Endothelial cell (in vitro differentiated cells): ENCODE measurements at places on chromosomes 13 and 19. TPM values are rescaled to one million over a fixed set of nuclear protein-coding genes. Genes with fewer than 3 reads are reported as not detected.

Gene FAM83E
- 0.64 TPM for total RNA-seq

Gene URAD
- total RNA-seq: not detected

Gene EXOC3L2
- total RNA-seq: 5.5 TPM

Gene TTC9B
- total RNA-seq: 1.1 TPM

GRCh38 chr19:14682084-14682483, 7.4 kb upstream of the ADGRE3 start:
- no peak for DNase-seq

- no peak for DNase-seq
These were observed 3.9 kb upstream of the PCDH17 start for GRCh38 chr13:57627663-57628062.

- DNase-seq: no peak
These were observed 117.7 kb downstream of the FREM2 start for GRCh38 chr13:38804536-38804935.

Gene CCNA1
- total RNA-seq: not detected

- no peak for DNase-seq
These were observed 498.2 kb downstream of the IRS2 start for GRCh38 chr13:109288151-109288709.

- no peak for DNase-seq
These were observed 19.9 kb downstream of the CEBPG start for GRCh38 chr19:33393286-33394005.

GRCh38 chr13:28438598-28439334, 56.2 kb downstream of the FLT1 start:
- no peak for DNase-seq

GRCh38 chr13:29459813-29460355, 135.6 kb downstream of the SLC7A1 start:
- DNase-seq: no peak

DNA sequence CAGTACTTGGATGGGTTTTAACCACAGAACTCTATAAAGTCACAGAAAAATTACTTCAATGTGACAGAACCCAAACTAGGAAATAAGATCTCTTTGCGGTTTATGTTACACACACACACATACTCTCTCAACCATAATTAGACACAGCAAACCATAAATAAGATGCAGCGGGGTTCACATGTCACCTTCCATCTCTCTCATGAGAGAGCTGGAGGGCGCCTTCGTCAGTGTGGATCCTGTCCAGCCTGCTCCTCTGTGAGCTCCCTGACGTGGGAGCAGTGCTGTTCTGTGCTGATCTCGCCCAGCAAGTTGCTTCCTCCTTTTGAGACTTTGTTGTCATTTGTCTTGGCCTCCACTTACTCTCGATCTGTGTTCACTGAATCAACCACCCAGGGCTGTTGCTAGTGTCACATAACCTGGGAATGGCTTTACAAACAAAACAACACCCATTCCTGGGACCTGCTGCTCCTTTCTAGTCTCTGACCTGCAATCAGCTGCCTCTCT, 204.9 kb upstream of the KL start:
- no peak for DNase-seq

DNA sequence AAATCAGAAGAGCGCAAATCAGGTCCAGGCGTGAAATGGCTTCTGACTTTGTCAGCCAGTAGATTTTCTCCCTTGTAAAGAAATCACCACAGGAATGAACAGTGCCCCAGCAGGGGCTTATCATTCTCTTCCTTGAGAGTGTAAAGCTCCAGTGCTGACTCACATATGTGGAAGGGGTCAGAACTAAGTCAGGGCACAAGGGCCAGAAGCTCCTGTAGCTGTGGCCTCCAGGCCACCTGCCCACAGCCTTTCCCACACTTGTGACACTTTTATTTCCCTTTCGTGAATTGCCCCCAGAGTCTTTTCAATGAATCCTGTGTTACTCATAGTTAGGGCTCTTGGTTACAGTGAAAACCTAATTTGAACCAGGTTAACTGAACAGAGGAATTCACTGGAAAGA, 99.6 kb downstream of the SUCLA2 start:
- no peak for DNase-seq

DNA sequence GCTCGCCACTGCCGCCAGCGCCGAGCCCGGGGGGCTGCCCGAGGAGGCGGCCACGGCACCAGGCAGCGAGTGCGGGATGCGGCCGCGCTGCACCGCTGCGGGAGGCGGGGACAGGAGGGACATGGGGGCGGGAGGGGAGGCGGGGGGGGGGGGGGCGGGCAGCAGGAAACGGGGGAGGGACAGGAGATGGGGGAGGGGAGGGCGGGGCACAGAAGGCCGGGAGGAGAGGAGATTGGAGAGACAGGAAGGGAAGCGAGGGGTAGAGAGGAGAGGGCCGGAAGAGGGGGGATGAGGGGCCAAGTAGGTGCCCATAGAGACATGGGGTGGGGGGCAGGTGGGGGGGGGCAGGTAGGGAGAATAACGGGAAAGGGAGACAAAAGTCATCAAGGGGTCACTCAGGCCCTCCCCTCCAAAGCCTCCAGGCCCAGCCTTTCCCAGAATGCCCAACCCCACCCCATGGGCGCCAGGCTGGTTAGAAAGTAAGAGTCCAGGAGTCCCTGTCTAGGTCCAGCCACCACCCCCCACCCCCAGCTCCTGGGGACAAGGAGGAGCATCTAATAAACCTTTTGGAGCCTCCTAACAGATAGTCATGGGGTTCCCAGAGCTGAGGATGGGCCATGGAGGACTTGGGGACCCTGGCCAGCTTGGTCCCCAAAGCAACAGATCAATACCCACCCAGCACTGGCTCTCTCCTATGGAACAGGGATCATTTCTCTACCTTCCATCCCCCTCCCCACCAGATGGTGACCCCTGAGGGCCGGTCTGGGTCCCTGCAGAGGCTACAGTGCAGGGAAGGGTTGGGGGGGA, 9.5 kb downstream of the NR2F6 start:
- DNase-seq: no peak

DNA sequence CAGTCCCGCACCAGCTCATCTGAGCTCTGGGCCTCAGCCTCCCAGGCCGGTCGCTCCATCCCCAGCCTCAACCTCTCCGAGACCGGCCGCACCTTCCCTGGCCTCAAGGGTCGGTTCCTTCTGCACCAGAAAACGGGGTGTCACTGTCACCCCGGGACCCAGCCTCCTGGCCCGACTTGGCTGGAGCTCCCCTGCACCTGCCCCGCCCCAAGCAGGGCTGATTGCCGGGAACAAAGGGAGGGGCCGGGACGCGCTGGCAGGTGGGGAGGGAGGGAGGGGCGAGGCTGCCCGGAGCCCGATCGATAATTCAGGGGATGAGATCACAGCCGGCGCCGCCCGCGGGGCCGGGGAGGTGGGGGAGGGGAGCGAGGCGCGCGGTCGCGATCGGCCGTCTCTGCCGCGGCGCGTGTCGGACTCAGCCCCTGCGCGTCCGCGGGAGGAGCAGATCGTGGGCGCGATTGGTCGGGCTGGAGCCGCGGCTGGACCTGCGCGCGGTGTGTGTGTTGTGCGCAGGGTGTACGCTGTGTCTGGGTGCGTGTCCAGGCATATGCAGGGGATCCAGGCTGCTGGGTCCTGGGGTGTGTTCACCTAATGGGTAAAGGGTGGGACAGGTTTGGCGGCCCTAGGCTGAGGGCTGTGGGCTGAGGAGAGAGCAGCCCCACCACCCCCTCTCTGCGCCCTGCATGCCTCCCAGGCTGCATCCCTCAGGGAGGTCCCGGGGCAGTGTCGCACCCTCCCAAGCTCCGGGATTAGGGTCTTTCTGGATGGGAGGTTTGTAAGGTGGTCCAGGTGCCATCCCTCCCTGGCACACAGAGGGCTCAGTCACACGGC, 1.1 kb upstream of the SHC2 start:
- no peak for DNase-seq

GRCh38 chr13:76980075-76980718, 11.7 kb upstream of the CLN5 start:
- DNase-seq: peak; percentile 95

Gene SUGP2
- total RNA-seq: 109 TPM

DNA sequence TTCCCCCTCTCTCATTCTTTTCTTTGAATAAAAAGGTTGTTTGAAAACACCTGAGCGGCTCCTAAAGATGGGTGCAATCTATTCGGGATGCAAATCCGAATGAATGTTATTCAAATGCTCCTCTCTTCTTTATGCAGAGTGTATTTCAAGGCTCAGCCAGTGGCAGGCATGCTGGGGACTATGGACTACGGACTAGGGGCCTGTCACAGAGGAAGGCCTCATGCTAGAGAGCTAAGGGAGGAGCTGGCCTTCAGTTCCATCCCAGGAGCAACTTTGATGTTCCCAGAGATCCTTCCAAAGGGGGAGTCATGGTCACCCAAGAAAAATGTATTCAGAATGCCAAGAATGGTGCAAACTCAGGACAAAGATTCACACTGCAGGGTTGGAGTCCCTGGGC, 9.3 kb downstream of the ALOX5AP start:
- DNase-seq: no peak

- no peak for DNase-seq
These were observed 14.4 kb upstream of the OXGR1 start for GRCh38 chr13:97008643-97009042.

DNA sequence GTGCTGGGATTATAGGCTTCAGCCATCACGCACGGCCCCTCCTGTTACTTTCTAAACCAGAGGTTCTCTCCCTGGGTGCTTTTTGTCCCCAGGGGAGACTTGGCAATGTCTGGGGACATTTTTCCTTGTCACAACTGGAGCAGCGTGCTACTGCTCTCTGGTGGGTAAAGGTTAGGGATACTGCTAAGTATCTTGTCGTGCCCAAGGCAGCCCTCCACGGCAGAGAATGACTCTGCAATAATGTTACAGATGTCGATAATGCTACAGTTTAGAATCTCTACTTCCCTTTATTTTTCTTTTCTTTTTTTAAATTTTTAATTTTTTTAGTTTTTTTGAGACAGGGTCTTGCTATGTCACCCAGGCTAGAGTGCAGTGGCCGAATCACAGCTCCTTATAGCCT, 38.0 kb downstream of the ADGRE1 start:
- DNase-seq: no peak

DNA sequence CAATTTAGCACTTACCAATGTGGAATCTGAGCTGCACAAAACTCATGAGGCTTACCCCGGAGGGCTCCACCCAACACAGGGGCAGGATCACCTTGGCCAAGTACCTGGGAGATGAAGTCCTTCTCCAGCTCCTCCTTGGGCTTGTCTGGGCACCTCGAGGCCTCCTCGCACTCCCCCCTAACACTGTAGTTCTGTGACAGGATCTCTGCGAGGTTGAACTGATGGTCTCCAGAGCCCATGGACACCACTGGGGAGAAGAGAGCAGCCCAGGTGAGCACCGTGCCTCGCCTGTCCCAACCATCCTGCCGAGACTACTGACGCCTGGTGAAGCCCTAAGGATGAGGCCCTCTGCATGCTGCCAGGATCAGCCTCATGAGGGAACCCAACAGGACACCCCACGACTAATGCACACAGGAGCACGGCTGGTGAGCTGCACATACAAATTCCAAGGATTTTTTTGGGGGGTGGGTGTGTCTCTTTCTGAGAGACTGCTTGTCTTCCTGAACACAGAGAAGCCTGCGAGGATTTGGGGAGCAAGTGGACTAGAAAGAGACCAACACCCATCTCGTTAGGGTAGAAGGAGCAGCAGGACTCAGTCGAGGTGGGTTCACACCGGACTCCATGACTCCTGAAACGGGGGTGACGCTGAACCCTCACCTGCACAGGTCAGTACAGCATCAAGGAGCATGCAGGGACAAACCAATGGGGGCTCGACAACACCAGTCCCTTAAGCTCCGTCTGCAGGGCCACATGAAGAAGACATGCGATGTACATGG, 10.1 kb downstream of the MIER2 start:
- no peak for DNase-seq

DNA sequence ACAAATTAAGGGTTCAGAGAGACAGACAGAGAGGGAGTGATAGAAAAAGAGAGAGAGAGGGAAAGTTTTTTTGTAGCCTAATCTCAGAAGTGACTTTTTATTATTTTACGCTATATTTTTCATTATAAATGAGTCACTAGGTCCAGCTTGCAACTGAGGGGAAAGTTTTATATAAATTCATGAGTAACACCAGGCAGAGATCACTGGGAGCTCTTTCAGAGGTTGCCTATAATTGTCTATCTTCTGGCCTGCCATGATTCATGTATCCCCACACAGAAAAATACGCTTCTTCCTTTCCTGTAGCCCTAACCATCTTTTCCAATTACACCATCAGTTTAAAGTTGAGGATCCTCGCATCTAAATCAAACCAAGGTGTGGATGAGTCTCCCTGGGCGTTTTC, 467.9 kb downstream of the SLITRK1 start:
- no peak for DNase-seq

DNA sequence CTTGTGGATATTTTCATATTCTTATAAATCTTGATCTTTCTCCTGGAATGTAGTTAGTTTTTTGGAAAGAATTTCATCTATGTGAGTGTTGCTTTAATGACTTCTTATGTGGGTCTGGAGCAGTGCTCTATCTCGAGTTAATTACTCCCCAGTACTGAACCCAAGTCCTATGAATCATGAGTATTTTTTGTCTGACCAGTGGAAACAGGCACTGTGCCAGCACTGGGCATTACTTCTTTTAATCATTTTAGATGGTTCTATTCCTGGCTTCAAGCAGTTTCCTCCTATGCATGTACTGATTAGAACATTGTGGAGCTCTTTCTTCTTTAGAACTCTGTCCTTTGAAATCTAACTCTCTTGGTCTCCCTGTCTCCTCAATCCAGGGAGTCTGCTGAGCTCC, 466.3 kb downstream of the PCDH17 start:
- no peak for DNase-seq

GRCh38 chr19:10776900-10777650, 58.9 kb downstream of the TMED1 start:
- no peak for DNase-seq

GRCh38 chr19:48448563-48448962, 2.8 kb downstream of the GRWD1 start:
- no peak for DNase-seq

Gene LHB
- 1.4 TPM for total RNA-seq

Gene MRPL4
- total RNA-seq: 51.3 TPM

Gene PRKACA
- 122 TPM for total RNA-seq

Gene KIR3DL1
- total RNA-seq: not detected
